ENCODE measurements at places on chromosomes 11 and 22. TPM values are rescaled to one million over a fixed set of nuclear protein-coding genes. Genes with fewer than 3 reads are reported as not detected.

DNA sequence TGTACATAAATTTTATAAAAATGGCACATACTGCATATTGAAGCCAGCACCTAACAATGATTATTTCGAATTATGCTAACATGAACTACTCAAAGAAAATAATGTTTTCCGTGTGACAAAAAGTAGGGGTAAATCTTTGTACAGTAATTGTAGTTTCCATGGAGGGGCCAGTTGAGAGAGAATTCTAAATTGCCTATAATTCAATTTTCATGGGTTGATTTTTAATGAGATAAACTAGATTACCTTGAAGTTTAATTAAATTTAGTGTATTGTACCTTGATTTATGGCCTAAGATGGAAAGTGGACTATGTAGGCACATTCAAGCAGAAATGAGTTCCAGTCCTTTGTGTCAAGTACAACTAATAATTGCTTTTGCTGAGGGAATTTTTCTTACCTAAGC is 5.0 kb downstream of the APLP2 start:
- H3K36me3 ChIP-seq = no peaks in the 10 kb centered on the region
- H3K27ac ChIP-seq = no peak overlapping the region
- H3K4me1 ChIP-seq = peaks cover 65% of the 10 kb centered on the region

Gene DRD2
- total RNA-seq = not detected

Gene LINC01488
- total RNA-seq = 0.14 TPM

DNA sequence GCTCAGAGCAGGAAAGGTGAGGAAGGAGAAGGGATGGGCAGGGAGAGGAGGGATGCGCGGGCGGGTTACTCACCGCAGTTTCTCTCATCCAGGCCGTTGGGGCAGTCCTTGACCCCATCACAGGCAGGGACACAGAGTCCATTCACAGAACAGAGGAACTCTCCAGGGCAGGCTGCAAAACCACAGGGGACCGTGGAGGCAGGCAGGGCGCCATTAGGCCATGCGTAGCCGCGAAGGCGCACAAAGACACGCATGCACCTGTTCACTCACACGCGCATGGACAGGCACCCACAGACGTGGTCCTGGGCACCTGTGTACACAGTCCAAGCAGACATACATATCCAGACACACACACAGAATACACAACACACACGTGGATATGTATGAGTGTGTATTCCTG is 23.0 kb downstream of the KCTD17 start:
- H3K27ac ChIP-seq = no peak overlapping the region
- no peak for DNase-seq
- no peaks in the 10 kb centered on the region for H3K27me3 ChIP-seq
- peaks cover 22% of the 10 kb centered on the region for H3K4me1 ChIP-seq

DNA sequence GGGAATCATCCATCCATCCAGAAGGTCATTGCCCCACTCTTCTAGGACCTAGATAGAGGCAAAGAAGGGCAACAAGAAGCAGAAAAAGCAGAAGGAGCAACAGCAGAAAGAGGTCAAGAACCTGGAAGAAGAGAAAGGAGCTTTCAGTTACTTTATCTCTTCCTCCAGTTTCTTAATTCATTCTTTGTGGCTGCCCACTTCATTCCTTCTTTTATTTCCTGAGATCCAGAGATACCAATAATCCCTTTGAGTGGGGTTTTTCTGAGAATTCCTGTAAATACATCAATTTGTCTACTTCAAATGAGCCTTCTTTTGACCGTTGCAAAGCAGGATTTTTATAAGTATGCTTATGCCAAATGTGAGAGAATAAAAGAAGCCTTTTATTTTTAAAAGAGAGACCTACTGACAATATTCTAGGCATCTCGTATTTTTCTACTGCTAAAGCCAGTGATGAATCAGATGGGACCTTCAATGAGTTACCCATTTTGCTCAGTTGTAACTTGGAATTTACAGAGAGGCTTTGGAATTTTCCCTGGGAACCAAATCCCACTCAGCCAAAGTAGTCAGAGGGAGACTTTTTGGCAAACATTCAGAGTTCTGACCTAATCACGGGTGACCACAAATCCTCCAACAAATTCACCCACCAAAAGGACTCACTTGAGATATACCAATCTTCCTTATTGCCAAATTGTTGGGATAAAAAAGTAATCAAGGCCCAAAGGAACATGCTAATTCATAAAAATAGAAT is 54.9 kb downstream of the ZC3H12C start:
- no peak overlapping the region for H3K4me3 ChIP-seq
- no peaks in the 10 kb centered on the region for H3K36me3 ChIP-seq
- no peaks in the 10 kb centered on the region for H3K27me3 ChIP-seq

DNA sequence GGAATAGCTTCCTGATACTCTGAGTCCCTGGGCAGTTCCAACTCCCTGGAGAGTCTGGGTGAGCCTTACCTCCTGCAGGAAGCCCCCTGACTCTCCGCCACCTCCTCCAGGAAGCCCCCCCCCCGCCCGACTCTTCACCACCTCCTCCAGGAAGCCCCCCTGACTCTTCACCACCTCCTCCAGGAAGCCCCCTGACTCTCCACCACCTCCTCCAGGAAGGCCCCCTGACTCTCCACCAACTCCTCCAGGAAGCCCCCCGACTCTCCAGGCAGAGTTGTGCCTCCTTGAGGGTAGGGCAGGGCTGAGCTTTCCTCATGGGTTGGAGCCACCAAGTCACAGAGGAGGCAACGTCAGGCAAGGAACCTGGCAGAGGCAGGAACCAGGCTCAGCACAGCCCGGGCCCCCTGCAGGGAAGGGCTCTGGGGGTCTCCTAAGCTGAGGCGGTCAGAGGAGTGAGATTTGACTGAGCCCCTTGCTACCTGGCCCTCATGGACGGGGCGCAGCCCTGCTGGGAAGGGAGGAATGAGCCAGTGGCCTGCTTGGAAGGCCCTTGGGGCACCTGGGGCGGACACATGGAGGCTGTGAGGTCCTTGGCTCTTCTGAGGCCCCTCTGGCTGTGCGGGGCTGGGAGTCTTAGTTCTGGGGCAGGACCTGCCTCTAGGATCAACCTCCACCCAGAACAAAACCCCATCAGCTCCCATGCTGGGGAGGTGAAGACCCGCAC is 18.1 kb downstream of the MRGPRG start:
- H3K27me3 ChIP-seq = peaks cover 29% of the 10 kb centered on the region
- no peaks in the 10 kb centered on the region for H3K36me3 ChIP-seq
- DNase-seq = no peak
- H3K4me1 ChIP-seq = no peaks in the 10 kb centered on the region
- no peak overlapping the region for H3K4me3 ChIP-seq

DNA sequence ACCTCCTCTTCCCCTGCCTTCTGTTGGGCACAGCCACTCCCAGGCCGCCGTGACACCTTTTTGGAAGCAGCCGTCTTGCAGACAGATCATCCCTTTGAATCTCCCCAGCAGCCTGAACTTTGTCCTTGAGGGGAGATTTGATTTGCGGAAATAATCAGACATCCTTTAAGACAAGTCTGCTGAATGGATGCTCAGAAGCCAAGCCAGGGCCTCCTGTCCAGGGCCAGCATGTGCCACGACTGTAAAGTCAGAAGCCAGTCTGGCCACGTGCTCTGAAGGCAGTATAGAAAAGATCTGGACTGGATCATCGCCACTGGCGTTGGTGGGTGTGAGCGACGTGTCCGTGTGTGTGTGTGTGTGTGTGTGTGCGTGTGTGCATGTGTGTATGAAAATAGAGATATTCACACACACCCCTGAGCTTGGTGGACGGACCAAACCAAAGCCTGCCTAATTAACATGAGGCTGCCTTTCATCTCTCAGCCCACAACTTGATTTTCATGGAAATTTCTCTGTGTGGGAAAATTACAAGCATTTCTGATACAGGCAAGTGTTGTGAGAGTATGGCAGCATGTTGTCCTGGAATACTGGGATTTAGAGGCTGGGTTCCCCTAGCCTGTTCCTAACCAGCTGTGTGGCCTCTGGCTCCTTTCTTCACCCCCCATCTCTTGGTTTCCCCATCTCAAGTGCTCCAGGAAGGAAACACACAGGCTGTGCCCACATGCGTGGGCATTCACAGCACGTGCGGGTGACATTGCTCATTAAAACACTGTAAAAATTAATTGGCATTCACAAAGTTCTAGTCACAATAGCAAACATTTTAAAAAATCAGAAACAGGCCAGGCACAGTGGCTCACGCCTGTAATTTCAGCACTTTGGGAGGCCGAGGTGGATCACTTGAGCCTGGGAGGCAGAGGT is 61.8 kb upstream of the WNT7B start:
- H3K4me1 ChIP-seq = peaks cover 16% of the 10 kb centered on the region
- DNase-seq = no peak
- H3K4me3 ChIP-seq = no peak overlapping the region

DNA sequence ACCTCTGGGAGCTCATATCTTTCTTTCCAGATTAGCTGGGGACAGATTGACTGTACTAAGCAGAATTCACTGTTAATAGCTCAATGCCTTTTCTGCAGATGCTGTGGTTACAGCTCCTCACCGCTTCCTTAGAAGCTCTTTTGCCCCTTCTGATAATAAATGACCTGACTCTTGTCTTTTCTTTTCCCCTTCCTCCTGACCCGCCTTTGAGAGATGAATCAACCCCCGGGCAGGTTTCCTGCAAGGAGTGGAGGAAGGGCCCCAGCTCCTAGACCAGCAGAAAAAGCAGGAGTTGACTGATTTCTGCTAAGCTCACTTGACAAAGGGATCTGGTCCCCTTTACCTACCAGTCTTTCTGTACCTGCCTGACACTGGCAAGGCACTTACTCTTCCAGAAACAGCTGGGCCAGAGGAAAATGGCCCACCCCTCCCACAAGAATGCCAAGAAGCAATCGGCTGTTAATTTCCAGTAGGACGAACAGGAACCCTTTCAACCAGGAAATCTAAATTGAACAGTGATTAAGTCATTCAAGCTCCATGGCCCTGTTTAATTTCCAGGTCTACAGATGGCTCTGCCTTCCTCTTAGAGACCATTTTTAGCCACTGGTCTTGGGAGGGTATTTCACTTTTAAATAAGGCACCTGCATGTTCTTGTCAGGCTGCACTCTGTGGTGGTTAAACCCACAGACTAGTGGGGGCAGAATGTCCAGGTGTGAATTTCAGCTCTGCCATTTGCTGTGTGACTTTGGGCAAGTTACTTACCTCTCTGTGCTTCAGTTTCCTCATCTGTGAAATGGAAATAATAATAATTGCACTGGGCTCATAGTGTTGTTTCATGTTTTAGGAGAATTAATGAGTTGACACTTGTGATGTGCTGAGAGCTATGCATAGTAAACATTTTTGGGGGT is 67.5 kb downstream of the PRR5L start:
- no peaks in the 10 kb centered on the region for H3K36me3 ChIP-seq
- H3K27me3 ChIP-seq = peaks cover 27% of the 10 kb centered on the region
- no peak overlapping the region for H3K4me3 ChIP-seq
- DNase-seq = no peak

Data from HepG2 (cell line).